ENCODE measurements at places on chromosomes 6 and 20.

- peak; percentile 54 for DNase-seq
These were observed 176.2 kb upstream of the SASH1 start for GRCh38 chr6:148166339-148166968.

DNA sequence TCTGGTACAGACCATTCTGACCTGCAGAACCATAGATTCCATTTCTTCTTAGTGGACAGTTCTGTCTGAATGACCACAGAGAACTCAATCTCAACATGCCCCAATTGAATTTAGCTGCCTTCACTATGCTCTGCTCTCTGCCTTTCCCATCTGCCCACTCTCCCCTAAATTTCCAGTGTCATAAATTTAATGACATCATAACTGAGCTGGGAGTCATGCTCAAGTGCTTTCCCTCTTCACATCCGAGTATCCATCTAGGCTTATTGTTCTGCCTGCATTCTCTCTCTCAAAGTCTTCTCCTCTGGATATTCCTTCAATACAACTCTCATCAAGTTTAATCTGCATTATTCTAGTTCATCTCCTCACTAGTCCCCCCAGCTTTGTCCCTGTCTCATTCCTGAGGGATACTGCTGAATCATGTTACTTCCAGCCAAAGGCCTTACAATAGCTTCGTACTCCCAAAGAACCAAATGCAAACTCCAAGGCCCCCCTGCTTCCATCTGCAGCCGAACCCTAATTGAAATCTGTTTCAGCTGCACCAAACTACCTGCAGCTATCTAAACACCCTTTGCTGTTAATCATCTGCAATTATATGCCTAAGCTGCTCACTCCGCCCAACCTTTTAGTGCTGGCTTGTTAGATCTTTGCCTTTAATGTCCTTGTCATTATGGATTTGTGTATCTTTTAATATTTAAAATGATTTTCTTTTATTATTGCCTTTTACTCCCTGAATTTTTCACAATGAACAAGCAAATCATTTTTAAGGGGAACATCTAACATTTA lies 46.1 kb downstream of the SLC35B3 start:
- DNase-seq: no peak

DNA sequence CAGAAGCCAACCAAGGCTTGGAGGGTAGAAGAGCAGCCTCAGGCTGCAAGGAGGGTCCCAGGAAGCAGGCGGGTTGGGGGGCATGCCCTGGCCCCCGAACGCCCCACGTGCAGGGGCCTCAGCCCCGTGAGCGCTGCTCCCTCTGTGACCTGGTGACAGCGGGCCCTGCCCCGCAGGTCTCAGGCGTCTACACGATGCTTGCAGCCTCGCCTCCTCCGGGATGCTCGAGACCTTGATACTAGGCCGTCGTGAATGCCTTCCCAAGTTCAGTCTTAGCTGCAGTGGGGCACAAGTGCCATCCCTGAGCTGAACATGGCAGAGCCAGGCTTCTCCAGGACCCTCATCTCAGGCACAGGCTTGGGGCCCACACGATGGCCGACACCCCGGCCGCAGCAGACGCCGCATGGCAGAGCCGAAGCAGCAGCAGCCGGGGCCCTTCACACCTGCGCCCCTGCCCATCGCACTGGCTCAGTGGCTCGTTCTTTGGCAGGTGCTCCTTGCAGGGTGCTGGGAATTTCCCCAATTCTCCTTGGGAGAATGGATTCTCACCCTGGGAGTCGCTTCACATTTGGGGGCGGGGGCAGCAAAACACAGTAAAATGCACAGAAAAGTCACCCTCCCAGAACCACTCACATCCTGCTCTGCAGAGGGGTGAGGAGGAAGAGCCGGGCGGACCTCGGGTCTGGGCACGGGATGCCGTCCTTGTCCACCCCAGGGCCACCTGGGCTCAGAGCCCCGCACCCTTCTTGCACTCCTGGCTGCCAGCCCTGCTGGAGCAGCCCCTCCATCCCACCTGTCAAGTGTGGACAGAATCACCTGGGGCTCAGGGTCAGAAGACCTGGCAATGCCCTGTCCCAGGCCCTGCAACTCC lies 161.8 kb downstream of the DLL1 start:
- DNase-seq: no peak

DNA sequence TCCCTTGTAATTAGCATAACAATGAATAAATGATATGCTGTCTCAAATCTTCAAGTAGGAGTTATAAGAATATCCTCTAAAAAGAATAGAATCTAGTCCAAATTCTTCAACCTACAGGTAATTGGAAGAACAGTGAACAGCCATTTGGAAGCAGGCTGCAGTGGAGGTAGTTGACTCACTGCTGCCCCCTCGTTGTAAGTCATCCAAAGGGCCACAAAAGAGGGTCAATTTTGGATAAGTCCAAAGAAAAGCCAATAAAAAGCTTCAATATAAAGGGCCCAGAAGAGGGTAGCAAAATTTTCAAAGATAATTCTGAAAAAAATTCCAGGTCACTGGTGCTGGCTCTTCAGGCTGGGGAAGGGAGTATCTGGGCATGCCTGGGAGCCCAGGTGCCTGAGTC lies 60.8 kb upstream of the SSTR4 start:
- DNase-seq: peak; percentile 22

DNA sequence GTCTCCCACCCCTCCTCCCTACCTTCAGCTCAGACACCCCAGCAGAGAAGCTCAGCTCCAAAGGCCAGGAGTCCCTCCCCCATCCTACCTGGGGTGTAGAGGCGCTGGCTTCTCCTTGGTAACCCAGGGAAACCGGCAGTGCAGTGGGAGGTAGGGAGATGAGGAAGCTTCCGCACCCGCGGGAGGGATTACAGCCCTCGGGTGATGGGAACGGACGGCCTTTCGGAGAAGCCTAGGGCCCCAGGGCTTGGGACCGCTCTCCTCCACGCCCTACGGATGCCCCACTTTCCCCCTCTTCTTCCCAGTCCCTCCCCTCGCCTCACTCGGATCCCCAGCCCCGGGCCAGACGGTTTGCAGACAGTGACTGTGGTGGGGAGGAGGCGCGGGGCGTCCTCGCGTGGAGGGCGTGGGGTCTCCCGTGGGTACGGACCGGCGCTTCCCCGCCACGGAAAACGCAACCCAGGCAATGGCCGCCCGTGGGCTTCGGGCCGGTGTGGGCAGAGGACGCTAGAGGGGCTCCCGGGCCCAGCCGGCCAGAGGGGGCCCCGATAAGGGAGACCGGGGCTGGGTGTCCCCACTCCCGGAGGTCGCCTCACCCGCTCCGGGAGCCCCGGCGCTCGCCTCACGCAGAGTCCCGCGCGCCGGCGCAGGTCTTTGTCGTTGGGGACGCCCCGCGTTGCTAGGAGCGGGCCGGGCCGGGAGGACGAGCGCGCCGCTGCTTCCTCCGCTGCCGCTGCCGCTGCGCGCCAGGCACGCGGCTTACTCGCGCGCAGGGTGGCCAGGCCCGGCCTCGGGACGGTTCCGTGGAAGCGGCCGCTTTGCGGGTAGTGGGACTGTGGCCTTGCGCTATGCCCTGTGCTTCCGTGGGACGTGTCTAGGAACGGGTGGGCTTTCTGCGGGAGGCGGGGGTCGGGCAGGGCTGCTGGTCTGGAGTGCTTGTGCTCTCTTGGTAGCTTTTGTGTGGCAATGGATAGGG lies 15.8 kb downstream of the AARS2 start:
- DNase-seq: no peak

GRCh38 chr20:48321271-48321670 lies 506.5 kb downstream of the PREX1 start:
- DNase-seq: no peak

DNA sequence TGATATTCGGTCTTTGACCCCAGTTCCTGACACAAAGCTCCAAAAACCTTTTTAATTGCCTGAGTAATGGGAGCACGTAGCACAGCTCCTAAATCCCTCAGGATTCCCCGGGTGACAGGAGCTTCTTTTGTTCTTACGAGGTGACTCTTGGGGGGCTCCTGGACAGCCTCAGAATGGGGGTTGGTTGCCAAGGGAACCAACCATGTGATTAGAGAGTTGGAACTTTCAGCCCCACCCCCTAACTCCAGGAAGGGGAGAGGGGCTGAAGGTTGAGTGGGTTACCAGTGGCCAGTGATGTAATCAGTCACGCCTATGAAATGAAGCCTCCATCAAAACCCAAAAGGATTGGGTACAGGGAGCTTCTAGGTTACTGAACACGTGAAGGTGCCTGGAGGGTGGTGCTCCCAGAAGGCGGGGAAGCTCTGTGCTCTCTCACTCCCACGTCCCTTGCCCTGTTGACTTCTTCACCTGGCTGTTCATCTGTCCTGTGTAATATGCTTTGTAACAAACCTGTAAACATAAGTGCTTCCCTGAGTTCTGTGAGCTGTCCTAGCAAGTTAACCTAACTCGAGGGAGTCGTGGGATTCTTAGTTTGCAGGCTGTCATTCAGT lies 89.5 kb downstream of the CHMP4B start:
- no peak for DNase-seq

Measured in brain microvascular endothelial cell (primary cell).